ENCODE measurements at places on chromosomes 16 and 17.
A peak's percentile ranks its signal among the peaks of the same experiment; 100 is the strongest.

- DNase-seq: no peak
These were observed 18.7 kb downstream of the USP36 start for GRCh38 chr17:78821961-78822360.

DNA sequence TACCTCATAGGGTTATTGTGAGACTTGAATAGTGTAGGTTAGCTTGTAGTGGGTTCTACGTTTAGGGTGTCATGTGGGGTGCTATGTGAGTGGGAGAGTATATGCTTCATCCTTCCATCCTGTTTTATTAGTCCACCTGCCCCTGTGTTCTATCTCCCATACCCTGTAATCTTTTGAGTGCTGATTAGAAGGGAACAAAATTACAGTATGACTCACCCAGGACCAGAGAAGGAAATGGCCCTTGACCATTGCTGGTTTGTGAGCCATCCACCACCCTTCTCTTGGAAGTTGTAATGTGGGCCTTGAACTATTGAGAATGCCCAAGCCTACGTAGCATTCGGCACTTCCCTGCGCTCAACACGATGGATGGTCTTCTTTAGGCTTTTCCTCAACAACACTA, 17.1 kb downstream of the SAP30BP start:
- DNase-seq: no peak

DNA sequence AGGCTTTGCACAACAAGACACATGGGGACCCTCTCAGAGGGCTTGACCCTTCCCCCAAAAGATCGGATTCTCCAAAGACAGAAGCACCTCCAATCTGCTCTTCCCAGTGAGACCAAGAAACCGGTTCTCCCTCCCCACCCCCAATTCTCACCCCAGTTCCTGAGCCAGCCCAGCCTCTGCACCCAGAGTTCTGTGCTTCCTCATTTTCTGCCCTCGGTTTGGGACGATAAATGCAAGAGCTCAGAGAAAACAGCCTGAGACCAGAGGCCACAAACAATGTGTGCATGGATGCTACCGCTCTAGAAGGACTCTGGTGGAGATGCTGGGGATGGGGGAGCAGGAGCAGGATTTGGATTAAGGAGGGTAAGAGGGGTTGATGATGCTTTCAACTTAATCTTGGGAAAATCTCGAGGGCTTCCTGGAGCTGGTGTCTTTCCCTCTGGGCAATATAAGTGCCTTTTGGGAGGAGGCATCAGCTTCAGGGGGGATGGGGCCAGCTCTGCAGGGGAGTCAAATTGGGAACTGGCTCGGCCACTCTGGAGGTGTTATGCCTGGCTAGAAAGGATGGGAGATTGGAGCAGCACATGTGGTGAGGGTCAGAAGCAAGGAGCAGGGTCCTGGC, 6.0 kb downstream of the KRT15 start:
- DNase-seq: no peak

- DNase-seq: no peak
These were observed 21.8 kb downstream of the YPEL2 start for GRCh38 chr17:59353106-59353854.

- DNase-seq: no peak
These were observed 18.0 kb downstream of the CCR7 start for GRCh38 chr17:40547079-40547784.

DNA sequence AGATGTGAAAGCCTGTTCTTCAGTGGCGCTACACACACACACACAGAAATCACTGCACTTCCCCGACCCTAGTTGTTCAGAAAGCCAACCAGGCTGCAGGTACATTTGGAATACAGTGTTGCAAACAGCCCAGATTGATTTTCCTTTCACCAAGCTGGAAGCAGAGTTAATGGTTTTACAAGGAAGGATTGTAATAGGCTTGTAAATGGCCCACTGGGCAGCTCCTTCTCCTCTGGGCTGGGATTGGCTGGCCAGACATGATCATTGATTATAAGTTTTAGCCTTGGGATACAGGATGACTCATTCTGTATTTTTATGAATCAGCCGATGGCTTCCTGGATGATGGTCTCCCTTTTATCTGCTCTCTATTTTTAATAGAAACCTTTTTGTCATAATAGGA, 2.5 kb downstream of the VAT1L start:
- no peak for DNase-seq

DNA sequence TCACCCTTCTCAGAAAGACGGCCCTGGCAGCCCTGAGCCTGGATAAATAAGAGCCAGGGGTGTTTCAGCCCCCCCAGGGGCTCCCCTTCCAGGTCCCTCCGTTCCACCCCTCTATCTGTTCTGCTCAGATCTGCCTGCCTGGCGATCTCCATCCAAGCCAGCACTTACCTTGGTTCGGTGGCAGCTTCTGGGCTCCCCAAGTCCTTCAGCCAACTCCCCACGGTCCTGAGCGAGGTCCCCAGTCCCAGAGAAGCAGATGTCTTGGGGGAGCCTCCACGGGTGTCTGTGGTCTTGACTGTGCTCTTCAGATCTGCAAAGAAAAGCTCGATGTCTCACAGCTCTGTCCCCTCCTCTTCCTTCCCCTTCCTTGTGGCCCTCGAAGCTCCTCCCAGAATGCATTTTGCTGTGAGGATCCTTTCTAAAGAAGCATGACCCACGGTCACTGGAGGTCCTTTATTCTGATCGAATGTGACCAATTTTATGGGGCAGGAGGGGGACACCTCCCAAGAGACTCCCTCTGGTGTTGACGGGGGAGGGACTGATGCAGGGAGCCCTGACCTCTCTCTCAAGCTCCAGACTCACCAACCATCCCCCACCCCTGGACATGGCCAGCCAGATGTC, at the start of gene PIK3R6:
PIK3R6 (minus strand) TSS at position 314 of the 621 bp plus-strand sequence. CDS start 17,880 bp downstream, outside the sequence.
- no peak for DNase-seq

- DNase-seq: no peak
These were observed 11.7 kb upstream of the CACNA1H start for GRCh38 chr16:1141191-1141590.

DNA sequence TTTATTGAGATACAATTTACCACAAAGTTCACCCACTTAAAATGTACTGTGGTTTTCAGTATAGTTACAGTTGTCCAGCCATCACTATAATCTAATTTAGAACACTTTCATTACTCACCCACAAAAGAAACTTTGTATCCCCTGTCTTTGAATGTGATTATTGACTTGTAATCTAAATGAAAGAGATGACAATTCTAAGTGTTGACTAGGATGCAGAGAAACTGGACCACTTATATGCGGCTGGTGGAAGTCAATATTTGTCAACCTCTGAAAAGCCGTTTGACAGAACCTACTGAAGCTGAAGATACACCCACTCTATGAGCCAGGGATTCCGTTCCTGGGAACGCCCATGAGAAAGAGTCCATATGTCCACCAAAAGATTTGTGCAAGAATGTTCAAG, 36.8 kb downstream of the TEKT5 start:
- no peak for DNase-seq

GRCh38 chr17:29828676-29829284, 101.2 kb downstream of the SSH2 start:
- DNase-seq: no peak

- DNase-seq: no peak
These were observed 777 bp upstream of the MOSMO start for GRCh38 chr16:22007159-22007508.

DNA sequence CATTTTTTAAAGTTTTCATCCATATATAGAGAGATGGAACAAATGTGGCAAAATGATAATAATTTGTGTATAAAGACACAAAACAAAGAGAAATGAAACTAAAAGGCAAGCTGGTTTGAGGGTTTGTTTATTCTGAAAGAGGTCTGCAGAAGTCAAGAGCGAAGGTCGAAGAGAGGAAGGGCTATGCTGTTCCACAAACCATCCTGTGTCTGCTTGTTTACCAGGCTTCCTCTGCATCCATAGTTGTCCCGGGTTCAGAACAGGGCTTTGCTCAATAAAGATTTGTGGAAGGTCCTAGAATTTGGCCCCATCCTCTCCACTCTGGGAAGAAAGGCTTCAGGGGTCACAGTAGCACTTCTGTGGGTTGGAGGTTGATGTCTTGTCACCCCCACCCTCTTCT, 2.4 kb upstream of the MARVELD3 start:
- no peak for DNase-seq

GRCh38 chr17:38994026-38994425, 26.8 kb upstream of the FBXO47 start:
- DNase-seq: no peak

- no peak for DNase-seq
These were observed 54.4 kb downstream of the SF3B3 start for GRCh38 chr16:70578035-70578434.

- DNase-seq: no peak
These were observed at the start of gene CD300E for GRCh38 chr17:74623693-74624093. TSS of gene CD300E (minus strand) at chr17:74623738. CDS start at chr17:74623621, 117 bp downstream.

DNA sequence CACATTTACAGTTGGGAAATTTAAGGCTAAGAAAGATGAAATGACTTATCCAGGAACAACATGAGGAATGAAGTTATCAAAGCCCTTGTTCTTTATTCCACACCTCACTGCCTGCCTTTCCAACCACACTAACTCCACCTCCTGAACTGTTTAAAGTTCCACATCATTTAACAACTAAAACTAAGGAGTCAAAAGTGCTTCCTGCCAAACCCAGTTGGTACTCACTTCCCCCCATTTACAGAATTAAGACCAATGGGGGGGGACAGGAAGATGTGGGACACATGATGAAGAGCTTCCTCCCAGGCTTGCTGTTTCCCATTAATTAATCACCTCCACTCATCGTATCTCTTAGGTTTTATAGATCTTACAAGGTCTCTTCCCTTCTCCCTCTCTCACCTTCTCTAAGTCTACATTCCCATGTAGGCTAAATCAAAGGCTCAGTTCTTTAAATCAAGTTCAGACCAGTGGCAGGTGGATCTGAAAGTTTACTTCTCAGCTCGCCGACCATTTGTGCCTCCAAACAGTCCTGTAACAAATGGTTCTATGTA, 19.2 kb upstream of the TMEM101 start:
- no peak for DNase-seq

DNA sequence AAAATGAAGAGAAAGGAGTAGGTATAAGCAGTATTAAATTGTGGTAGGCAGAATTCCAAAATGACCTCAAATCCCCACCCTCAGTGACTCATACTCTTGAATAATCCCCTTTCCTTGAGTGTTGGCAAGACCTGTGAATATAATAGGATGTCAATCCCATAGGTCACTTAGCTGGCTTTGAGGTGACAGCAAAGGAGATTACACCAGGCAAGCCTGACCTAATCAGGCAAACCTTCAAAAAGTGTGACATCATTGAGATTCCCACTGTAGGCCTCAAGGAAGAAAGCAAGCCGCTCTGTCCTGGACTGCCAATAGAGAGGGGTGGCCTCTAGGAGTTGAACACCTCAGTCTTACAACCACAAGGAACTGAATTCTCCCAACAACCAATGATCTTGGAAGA, 535.2 kb downstream of the RBFOX1 start:
- no peak for DNase-seq

- DNase-seq: no peak
These were observed 449.9 kb downstream of the WWOX start for GRCh38 chr16:78549366-78549765.

- DNase-seq: no peak
These were observed 10.6 kb upstream of the SPNS2 start for GRCh38 chr17:4487820-4488716.

- peak; percentile 62 for DNase-seq
These were observed 6.2 kb upstream of the EVI2A start for GRCh38 chr17:31327534-31328159.

GRCh38 chr17:7465597-7466275, 13.7 kb downstream of the ZBTB4 start:
- no peak for DNase-seq

GRCh38 chr17:16442594-16443510, 27.5 kb downstream of the TRPV2 start:
- DNase-seq: no peak

DNA sequence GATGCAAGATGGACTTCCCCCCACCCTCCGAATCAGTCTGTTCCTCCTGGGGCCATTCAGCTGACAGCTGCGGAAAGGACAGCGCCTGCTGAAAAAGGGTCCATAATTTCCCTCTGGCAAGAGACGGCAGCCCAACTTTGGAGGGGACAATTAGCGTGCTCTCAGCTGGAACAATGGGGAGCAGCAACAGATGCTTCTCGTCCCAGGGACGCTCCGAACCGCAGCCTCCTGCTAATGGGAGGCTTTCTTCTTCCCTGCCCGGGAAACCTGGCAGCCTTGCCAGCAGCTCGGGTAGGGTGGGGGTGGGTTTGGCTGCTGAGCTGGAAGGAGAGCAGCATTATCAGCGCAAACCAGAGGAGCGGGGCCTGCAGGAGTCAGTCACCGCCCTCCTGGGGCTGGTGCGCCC, 500.0 kb upstream of the SALL1 start:
- DNase-seq: no peak

- DNase-seq: no peak
These were observed 11.1 kb upstream of the TFAP4 start for GRCh38 chr16:4283939-4284338.

GRCh38 chr17:35433075-35433894, 985 bp upstream of the SLFN12 start:
- peak; percentile 98 for DNase-seq

- no peak for DNase-seq
These were observed 76.0 kb downstream of the LYRM1 start for GRCh38 chr16:20976576-20976975.

DNA sequence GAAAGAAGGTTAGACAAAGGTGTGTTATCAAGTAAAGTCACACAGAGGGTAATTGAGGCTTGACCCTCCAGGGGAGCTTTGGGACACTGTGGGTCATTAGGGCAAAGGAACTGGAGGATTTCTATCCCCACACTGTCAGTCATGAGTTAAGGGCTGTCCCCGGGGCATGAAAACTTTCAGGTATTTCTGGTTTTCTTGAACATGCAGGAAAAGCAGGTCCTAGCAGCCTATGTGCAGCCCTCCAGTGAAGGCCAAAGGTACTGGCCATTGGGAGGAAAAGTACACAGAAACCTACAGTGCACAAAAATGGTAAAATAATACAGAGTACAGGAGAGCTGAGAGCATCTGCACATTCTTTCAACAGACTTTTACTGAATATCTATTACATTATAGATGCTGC, 44.4 kb upstream of the SCNN1B start:
- DNase-seq: no peak

DNA sequence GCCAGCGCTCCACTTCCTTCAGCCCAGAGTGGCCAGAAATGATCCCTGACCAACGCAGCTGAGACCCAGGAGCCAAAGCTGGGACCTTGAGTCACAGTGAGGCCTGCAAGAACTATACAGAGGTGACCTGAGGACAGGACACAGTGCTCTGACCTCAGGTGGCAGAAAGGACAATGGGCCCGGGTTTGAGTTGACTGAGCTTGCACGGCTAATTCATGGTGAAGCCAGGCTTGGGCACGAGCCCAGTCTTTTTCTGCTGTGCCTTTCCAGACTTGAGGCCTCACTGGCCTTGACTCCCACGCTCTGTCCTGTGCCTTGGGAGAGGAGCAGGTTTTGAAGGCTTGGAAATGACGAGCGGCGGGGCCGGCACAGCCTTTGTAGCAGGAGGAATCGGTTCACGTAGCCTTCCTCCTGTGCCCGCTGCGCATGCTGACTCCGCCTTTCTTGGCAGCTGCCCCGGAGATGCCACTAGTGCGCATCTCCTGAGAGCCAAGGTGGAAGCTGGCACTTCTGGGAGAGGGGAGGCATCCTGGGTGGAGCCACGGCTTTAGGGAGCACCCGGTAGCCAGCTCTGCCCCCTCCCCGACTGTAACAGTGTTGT, 34.9 kb downstream of the NDEL1 start:
- DNase-seq: no peak

- DNase-seq: no peak
These were observed 52.4 kb downstream of the NEUROD2 start for GRCh38 chr17:39555368-39555767.

GRCh38 chr16:74199066-74199841, 97.4 kb upstream of the PSMD7 start:
- DNase-seq: no peak

- DNase-seq: no peak
These were observed 48.1 kb downstream of the MARF1 start for GRCh38 chr16:15594711-15595320.

GRCh38 chr17:19398301-19399181, 11.6 kb upstream of the MFAP4 start:
- no peak for DNase-seq

Data from AG04450 (cell line).